ENCODE measurements at places on chromosomes 16 and 17.

DNA sequence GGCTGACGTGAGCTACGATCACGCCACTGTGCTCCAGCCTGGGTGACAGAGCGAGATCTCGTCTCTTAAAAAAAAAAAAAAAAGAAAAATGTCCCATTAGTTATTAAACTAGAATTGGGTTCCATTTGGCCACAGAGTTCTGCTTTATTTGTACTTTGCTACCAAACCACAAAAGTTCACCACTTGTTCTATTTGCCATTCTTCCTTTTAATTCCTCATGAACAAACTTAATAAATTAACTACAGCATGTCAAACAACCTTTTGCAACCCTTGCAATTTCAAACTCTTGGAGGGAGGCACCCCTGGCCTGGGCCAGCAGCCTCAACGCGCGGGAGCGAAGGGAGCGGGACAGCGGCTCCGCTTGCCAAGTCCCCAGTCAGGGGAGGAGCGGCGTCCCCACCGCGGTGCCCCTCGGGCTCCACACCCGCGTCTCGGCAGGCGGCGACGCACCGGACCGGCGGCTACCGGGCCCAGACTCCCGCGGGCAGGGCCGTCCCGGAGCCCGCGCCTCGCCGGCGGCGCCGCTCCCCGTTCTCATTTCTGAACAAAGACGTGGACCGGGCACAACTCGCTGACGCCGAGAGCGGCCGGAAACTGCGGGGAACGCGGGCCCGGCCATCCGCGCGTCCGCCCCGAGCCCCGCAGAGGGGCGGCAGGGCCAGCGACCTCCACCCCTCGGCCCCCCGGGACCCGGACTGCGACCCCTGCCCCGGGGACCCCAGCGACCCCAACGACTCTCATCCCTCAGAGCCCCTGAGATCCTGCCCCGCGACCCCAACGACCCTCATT, 775 bp downstream of the CYTH1 start:
- DNase-seq = no peak

- DNase-seq = no peak
Observed at GRCh38 chr17:56521414-56522141, 71.9 kb upstream of the NOG start.

DNA sequence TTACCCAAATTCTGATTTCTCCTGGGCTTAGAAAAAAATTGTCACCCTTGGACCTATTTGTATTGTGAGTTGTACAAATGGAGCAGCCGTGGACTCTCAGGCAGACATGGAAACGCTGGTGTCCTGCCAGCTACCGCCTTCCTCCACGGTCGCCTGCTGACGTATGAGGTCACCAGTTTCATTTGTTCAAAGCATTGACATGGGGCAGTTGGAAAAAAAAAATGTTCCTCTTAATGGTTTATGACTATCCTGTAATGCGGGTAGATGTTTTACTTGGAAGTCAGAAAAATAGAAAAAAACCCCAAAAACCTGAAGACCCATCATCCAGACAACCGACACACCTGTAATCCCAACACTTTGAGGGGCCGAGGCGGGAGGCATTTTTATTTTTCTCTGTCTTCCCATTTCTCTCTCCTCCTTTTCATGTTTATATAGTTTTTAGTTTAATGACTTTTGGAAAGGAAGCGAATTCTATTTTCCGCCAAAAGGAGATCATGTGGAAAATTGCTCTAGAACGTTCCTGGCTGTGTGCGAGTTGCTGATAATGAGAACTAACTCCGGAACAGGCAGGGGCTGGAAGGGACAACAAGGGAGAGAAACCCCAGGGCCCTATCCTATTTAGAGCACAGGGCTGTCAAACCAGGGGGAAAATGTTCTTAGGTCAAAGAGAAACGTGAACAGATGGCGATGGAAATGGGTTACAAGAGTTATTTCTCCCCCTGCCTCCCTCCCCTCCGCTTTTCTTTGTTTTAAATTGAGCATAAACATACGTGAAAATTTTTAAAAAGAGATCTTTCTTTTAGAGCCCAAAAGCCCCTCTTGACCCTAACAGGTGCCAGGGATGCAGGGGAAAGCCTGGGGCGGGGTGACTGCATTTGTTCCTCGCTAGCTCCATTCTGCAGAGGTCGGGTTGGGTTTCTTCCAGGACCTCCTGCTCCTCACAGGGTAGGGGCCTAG, 13.7 kb downstream of the DNAH17 start:
- no peak for DNase-seq

DNA sequence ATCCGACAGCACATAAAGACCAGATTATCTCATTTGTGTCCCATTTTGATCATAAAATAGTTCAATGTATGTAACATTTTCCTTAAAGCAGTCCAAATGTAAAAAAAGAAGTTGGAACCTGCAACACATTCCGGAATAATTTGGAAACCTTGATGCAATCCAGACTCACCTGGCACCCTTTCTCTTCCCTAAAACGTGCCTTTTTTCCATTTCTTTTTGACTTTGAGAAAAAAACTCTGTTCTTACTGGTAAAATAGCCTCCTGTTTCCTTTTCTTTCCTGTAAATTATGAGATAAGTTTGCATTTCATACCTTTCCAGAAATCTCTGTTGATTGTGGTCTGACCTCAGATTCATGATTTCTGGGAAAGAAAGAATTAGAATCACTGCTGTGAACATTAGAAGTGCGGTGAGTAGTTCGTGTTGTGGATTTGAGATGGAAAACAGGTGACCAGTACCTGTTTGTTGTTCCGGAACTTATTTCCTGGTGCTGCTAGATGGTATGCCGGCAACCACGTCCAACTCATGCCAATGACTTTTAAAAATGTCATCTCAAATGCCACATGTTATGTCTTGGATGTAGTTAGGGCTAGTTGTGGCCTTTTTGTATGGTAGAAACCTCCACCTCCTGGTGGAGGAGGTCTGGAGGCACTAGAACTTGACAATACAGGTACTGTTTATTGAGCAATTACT, 108.1 kb downstream of the SOCS1 start:
- DNase-seq = no peak

- no peak for DNase-seq
Observed at GRCh38 chr16:4649744-4650442, 25.3 kb downstream of the MGRN1 start.

DNA sequence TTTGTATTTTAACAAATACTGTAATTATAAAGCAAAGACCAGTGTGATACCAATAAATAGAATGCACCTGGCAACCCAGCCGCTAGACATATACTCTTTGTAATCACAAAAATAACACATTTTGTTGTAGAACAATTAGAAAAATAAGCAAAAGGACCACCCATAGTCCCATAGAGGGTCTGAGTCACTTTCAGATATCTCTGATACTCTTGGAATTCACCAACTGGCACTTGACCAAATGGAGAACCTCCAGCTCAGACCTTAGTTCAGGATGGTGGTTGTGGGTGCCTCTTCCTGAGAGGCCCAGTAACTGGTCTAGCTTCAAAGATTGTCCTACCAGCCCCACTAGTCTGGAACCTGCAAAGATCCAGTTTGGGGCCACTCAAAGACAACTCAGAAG, 789 bp upstream of the TERF2 start:
- DNase-seq = no peak

DNA sequence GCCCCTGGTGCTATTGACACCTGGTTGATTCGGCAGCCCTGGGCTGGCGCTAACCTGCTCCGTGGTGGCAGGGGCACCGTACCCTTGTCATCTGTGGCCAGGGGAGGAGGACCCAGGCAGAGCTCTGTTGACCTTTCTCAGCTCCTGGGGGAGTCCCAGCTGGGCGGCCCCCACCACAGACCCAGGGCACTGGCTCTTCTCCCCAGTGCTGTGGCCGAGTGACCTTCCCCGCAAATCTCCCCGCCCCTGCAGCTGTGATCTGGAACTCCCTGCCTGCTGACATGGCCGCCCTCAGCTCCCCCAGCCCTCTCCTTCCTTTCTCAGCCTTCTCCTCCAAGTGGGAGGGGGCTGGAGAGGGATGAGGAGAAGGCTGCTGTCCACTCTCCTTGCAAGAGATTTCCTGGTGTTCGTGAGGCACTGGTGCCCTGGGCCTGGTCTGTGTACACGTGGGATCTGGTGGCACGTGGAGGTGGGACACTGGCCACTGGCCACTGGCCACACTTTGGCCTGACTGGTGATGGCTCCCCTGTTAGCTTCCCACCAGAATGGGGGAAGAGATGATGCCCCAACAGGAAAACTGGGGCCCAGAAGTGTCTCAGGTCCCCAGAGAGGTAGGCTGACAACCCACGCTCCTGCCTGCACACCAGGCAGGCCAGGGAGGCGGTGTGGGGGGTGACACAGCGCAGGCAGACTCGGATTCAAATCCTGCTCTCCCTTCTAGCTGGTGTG, 8.2 kb downstream of the FMNL1 start:
- no peak for DNase-seq

DNA sequence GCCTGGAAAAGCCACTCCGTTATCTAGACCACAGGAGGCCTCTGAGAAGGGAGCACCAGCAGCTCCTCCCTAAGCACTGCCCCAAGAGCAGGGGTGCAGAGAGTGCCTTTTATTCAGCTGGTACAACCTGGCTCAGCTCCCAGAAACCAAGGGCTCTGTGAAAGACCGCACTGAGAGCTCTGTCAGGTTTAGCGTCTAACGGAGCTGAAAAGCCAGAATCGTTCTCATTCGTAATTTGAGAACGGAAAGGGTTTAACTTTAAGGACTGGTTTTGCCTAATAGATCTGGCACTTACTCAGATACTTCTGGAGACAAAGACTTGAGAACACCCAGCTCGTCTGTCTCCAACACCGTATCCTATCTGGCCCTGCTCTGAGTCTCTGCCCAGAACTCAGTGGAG, 13.5 kb downstream of the MPG start:
- no peak for DNase-seq

DNA sequence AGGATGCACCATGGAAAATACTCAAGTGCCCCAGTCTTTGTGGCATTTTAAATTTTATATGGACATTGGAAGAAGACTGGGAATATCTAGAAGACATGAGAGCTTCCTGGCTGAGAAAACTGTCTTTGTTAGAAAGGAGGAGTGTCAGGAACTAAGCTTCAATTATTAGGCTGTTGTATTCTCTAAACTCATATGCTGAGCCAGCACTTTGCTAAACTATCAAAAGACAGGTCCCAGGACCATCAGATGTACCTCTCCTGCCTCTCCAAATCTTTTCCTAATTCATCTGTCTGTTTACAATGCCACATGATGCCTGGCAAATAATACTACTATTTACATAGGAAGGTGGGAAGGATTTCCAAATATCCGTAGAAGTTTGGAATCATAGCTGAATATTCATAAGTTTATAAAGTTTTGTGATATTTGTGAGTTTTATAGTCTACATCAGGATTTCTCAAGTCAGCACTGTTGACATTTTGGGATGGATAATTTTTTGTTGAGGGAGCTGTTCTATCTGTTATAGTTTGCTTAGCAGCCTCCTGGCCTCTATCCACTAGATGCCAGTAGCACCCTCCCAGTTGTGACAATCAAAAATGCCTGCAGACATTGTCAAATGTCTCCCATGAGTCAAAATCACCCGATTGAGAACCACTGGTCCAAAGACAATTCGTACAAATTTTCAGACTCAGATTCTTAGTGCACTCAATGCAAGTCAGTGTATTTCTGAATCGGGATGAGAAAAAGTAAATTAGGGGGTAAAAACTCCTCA, 61.2 kb upstream of the NETO2 start:
- no peak for DNase-seq

- DNase-seq = no peak
Observed at GRCh38 chr16:85524630-85525419, 88.3 kb upstream of the GSE1 start.

DNA sequence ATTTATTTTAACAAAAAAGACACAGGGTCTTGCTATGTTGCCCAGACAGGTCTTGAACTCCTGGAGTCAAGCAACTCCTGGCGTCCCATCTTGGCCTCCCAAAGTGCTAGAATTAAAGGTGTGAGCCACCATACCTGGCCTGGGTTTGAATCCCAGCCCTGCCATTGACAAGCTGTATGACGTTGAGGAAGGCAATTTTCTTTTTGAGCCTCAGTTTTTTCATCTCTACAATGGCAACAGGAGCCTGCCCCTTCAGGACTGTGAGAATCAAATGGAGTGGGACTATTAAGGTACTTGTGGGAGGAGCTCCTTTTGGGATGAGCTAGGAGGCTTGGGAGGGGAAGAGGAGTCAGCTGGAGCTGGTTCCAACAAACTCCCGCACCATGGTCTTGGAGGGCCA, 6.2 kb downstream of the RARA start:
- DNase-seq = no peak

DNA sequence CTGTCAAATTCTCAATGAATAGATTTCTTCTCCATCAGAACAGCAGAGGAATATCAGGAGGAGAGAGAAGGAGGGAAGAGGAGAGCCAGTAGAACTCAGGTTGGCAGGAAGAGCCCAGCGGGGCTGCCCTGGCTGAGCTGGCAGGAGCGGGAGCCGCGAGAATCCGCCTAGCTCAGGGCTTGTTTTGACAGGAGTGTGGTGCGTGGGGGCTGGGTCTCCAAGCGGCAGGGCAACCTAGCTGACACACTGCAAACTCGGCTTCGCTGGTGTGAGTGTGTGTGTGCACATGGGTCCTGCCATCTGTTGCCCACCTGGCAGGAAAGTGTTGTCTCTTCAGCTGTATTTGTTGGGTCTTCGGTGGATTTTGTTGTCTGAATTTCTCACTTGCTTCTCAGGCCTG, 27.9 kb upstream of the BCAR1 start:
- no peak for DNase-seq

DNA sequence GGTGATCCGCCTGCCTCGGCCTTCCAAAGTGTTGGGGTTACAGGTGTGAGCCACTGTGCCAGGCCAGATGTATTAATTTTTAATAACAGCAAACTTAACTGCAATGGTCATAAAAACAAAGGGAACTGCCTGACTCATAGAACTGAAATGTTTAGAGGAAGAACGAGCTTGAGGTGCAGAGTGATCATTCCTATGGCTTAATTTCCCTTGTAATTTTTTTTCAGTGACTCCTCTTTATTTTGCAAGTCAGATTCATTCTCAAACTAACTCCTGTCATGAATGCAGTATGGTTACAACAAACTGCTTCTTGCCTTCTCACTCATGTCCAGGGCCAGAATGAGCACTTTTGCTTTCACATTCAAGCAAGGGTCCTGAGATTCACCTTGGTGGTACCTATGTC, 231.3 kb downstream of the HAPSTR1 start:
- DNase-seq = no peak

DNA sequence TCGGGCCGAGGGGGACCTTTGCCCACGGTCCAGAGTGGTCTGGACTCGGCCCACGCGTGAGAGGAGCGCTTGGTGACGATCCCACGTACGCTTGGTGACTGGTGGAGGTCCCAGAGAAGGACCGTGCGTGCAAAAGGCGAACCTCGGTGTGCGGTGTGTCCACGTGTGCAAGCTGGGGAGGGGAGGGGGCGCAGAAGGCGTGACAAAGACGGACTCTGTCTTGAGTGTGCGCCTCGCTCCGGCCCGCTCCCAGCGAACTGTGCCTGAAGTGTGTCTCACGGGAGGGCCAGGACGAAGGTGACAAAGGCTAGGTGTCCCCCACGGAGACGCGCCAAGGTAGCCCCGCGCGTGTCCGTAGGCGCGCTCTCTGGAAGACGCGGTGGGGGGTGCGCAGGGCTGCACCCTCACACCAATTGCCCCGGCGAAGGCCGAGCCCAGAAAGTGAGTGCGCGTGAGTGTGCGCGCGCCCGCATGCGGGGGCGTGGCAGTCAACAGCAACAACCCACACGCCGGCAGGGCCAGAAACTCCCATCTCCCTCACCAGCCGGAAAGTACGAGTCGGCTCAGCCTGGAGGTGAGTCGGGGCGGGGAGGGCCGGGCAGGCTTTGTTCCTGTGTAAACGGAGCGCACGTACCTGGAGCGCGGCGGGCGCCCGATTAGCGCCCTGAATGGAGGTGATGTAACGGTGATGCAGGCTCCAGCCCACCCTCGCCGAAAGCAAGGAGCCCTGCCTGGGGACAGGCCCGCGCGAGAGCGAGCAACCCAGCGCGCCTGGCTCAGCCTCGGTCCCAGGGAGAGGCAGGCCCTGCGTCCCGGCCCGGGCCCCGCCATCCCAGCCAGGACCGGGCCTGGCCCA, at the start of gene GPRC5C:
TSS of gene GPRC5C (plus strand) at position 521 of the 856 bp plus-strand sequence. CDS start 7,689 bp downstream, outside the sequence.
- DNase-seq = peak; percentile 35

- no peak for DNase-seq
Observed at GRCh38 chr16:13171313-13171712, 269.9 kb downstream of the SHISA9 start.

All from kidney epithelial cell (primary cell).